Activated B cell treated with CpG ODN at 0.5 μM for 24 hours (primary cell): ENCODE measurements at places on chromosomes 7 and 10. TPM values are rescaled to one million over a fixed set of nuclear protein-coding genes. Genes with fewer than 3 reads are reported as not detected.

- H3K4me1 ChIP-seq: peaks cover 40% of the 10 kb centered on the region
- H3K36me3 ChIP-seq: no peaks in the 10 kb centered on the region
- no peak overlapping the region for H3K4me3 ChIP-seq
- H3K27ac ChIP-seq: no peak overlapping the region
- no peak for DNase-seq
- no peaks in the 10 kb centered on the region for H3K27me3 ChIP-seq
Measured at GRCh38 chr10:70354100-70354499, 28.3 kb downstream of the LRRC20 start.

GRCh38 chr10:77456414-77456813 is 181.2 kb downstream of the KCNMA1 start:
- no peaks in the 10 kb centered on the region for H3K36me3 ChIP-seq
- peaks cover 5% of the 10 kb centered on the region for H3K4me1 ChIP-seq
- no peaks in the 10 kb centered on the region for H3K27me3 ChIP-seq

GRCh38 chr10:45373576-45374349 is at the start of gene ALOX5:
TSS of gene ALOX5 (plus strand) at chr10:45374216. CDS start at chr10:45374280, 64 bp downstream.
- peak within 1 kb of the TSS; percentile 94 for H3K4me3 ChIP-seq
- H3K4me1 ChIP-seq: peaks cover 88% of the 10 kb centered on the region
- peak; percentile 67 for DNase-seq
- H3K27ac ChIP-seq: peak within 1 kb of the TSS; percentile 93

DNA sequence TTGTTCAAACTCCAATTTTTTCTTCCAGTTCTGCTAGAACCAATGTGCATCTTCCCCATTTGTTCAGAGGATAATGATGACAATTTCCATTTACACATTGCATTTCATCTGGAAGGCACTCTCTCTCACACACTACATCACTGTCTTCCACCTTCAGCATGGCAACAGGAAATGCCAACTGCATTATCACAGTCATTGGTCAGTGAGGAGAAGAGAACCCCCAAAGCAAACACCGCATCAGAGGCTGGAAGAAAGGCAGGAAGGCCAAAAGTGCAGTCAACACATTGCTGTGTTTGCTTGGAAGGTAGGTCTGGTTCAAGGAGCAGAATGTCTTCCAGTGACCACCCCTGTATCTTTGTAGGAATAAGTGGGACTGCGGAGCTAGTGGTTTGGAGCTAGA is 192.2 kb upstream of the RHOBTB1 start:
- H3K36me3 ChIP-seq: no peaks in the 10 kb centered on the region
- no peak for DNase-seq
- no peak overlapping the region for H3K4me3 ChIP-seq
- H3K4me1 ChIP-seq: peaks cover 45% of the 10 kb centered on the region
- H3K27me3 ChIP-seq: peaks cover 2% of the 10 kb centered on the region

GRCh38 chr7:108073305-108074070 is 56.7 kb downstream of the LAMB4 start:
- no peak for DNase-seq
- H3K27me3 ChIP-seq: peaks cover 8% of the 10 kb centered on the region
- no peak overlapping the region for H3K4me3 ChIP-seq
- no peaks in the 10 kb centered on the region for H3K4me1 ChIP-seq
- H3K36me3 ChIP-seq: no peaks in the 10 kb centered on the region

DNA sequence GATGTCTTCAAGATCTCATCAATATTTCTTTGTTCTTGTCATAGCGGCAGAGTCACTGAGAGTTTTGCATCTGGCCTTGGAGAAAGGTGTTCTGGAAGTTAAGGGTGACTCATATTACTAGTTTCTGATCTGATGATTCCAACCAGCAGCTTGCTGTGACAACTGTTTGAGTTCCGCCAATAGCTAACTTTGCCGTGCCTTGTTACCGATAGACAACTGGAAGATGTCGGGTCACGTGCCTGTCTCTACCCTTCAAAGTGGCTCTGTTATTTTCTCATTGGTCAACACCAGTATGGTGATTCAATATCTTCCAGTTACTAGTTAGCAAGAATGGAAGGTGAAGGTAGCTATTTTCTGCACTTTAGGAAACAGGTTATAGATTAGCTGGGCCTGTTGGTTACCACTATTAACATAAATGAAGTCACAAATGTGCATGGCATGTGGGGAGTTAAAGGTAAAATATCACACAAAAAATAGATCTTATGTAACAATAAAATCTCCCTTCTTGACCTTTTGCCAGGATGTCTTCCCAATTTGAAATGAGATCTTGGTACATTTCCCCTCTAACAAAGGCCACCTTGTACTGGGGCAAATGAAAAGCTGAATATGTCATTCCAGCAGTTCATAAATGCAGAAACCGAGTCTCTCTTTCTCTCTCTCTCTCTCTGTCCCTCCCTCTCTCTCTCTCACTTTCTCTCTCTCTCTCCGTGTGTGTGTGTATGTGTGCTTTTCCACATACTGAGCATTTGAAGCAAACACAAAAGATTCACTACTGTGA is 2.6 kb upstream of the MGAM2 start:
- no peaks in the 10 kb centered on the region for H3K36me3 ChIP-seq
- peaks cover 2% of the 10 kb centered on the region for H3K4me1 ChIP-seq
- no peak overlapping the region for H3K4me3 ChIP-seq
- no peaks in the 10 kb centered on the region for H3K27me3 ChIP-seq
- DNase-seq: no peak

DNA sequence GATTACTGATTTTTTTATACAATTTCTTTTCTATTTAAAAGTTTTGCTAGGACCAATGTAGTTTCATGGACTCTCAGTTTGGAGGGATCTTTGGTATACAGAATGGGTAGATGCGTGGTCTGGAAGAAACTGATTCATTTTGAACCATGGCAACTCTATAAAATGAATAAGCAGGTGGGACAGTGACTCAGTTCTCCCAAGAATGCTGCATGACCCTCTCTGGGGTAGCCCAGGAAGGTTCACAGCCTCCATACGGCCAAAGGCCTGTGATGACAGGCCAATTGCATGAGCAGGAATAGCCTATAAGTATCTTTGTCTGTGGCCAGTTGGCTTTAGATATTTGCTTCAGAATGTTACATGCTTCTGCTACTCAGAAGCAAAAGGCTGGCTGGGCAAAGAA is 113.3 kb upstream of the RSU1 start:
- no peaks in the 10 kb centered on the region for H3K27me3 ChIP-seq
- H3K4me1 ChIP-seq: no peaks in the 10 kb centered on the region
- no peak for DNase-seq
- H3K36me3 ChIP-seq: no peaks in the 10 kb centered on the region

GRCh38 chr7:117399820-117400422 is 27.4 kb downstream of the ASZ1 start:
- H3K36me3 ChIP-seq: no peaks in the 10 kb centered on the region
- H3K27ac ChIP-seq: no peak overlapping the region
- no peak for DNase-seq
- H3K4me1 ChIP-seq: no peaks in the 10 kb centered on the region

DNA sequence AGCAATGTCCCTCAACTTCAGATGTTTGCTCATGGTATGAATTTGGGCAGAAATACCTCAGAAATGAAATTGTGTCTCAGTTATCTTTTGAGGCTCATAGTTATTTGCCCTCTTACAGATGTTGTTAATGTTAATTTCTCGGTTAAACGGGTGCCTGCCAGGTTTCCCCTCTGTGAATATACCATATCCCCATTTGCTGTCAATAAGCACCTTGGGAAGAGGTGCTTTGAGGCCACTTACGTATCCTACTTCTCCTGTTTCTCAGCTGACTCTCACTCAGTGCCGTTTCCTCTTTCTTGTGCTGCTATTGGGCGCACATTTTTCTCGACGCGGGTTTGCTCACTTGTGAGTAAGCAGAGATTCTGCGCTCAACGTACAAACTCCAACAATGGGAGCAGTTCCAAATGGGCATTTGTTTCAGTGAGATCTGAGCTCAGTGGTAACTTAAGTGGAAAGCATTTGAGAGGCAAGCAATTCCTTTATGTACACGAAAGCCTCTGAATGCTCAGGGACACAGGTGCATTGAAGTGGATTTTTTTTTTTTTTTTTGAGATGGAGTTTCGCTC is 34.8 kb upstream of the JAKMIP3 start:
- no peaks in the 10 kb centered on the region for H3K36me3 ChIP-seq
- no peaks in the 10 kb centered on the region for H3K4me1 ChIP-seq
- no peak for DNase-seq
- H3K27me3 ChIP-seq: peaks cover 56% of the 10 kb centered on the region
- H3K27ac ChIP-seq: no peak overlapping the region

DNA sequence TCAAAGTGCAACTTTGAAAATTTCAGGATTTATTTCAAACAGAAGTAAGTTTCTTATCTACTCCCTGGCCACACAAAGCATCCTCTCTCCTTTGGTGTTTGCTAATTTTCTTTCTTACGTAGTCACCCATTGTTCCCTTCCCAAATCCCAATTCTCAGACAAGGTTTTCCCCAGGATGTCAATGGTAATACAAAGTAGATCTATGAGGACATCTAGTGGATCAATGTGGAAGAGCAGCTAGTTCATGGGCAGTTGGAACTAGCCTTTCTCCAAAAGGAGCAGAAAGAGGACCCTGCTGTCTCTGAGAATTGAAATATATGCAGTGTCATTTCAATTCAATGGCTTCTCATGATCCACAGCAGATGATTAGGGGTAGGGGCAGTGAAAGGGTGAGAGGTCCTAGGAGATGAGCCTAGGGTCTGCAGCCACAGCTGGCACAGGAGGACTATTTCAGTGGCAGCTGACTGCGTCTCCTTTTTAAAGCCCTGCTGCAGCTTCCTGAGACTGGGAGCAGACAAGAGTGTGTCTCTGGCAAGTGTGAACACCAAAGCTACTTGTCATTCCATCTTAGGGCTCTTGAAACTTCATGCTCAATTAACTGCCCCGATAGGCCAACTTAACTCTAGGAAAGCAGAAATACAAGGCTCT is 632.6 kb downstream of the KCNMA1 start:
- H3K27me3 ChIP-seq: no peaks in the 10 kb centered on the region
- no peak for DNase-seq
- no peak overlapping the region for H3K4me3 ChIP-seq
- H3K4me1 ChIP-seq: peaks cover 19% of the 10 kb centered on the region
- no peak overlapping the region for H3K27ac ChIP-seq

GRCh38 chr7:65239707-65240352 is 133.8 kb upstream of the ZNF92 start:
- H3K36me3 ChIP-seq: no peaks in the 10 kb centered on the region
- no peaks in the 10 kb centered on the region for H3K4me1 ChIP-seq
- peaks cover 18% of the 10 kb centered on the region for H3K27me3 ChIP-seq
- DNase-seq: no peak
- H3K4me3 ChIP-seq: peak overlapping the region; percentile 28

GRCh38 chr7:96253441-96253840 is 68.5 kb downstream of the SLC25A13 start:
- no peak for DNase-seq
- no peaks in the 10 kb centered on the region for H3K27me3 ChIP-seq
- peaks cover 26% of the 10 kb centered on the region for H3K36me3 ChIP-seq
- H3K4me1 ChIP-seq: peaks cover 10% of the 10 kb centered on the region

GRCh38 chr10:29861811-29862505 is 197.4 kb downstream of the JCAD start:
- no peak overlapping the region for H3K4me3 ChIP-seq
- DNase-seq: no peak
- no peaks in the 10 kb centered on the region for H3K36me3 ChIP-seq

- H3K27ac ChIP-seq: peak within 1 kb of the TSS; percentile 96
- peaks cover 20% of the 10 kb centered on the region for H3K36me3 ChIP-seq
- no peaks in the 10 kb centered on the region for H3K27me3 ChIP-seq
- DNase-seq: peak; percentile 65
- H3K4me3 ChIP-seq: peak within 1 kb of the TSS; percentile 93
- H3K4me1 ChIP-seq: peaks cover 52% of the 10 kb centered on the region
Measured at GRCh38 chr10:26437637-26438461, at the start of gene APBB1IP. TSS of gene APBB1IP (plus strand) at chr10:26438341. CDS start at chr10:26492327, 53,986 bp downstream.

DNA sequence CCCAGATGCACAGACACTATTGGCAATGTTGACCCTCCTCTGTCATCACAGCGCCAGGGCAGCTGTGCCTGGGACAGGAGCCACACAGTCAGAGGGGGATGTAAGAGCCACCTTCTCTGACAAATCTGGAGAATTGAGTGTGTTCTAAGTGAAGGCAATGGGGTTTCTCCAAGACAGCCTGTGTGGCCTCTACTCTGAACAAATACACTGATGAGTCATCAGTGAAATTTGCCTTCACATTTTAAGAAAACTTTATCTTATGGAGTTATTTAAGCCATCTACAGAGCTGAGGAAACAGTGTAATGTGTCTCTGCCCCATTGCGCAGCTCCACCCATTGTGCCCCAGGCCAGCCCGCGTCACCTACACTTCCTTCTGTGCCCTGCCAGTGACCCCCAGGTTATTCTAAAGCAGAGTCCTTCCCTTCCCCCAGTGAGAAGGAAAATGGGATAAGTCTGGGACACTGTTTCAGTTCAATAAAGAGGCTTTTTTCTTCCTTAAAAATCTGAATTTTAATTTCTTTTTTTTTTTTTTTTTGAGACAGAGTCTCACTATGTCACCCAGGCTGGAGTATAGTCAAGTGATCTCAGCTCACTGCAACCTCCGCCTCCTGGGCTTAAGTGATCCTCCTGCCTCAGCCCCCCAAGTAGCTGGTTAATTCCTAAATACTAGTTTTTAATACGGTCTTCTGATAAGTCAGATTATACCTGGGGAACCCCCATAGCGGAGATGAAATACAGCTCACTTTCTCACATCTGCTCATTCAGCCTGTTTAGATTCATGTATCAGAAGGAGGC is 21.8 kb downstream of the AKR1E2 start:
- no peaks in the 10 kb centered on the region for H3K36me3 ChIP-seq
- H3K27ac ChIP-seq: no peak overlapping the region
- no peaks in the 10 kb centered on the region for H3K27me3 ChIP-seq
- H3K4me3 ChIP-seq: no peak overlapping the region
- DNase-seq: no peak

DNA sequence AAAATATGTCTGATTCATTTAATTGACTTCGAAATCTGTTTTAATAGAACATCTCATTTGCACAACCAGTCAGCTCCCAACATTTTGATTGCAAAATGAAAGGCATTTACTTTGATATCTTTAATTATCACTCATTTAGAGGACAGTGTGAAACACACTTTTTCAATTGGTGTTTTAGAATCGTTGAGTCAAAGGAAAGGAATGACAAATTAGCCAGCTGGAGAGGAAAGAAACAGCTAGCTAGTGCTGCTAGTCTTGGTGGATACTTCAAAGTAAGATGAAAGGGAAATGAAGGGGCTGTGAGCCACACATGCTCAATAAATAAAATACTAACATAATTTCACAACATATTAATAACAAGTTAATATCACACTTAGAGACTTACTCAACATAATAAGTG is 570.2 kb downstream of the PHTF2 start:
- H3K27ac ChIP-seq: no peak overlapping the region
- H3K4me3 ChIP-seq: no peak overlapping the region
- no peak for DNase-seq
- H3K36me3 ChIP-seq: no peaks in the 10 kb centered on the region

GRCh38 chr7:16695621-16696237 is 49.7 kb downstream of the BZW2 start:
- H3K36me3 ChIP-seq: peaks cover 86% of the 10 kb centered on the region
- no peaks in the 10 kb centered on the region for H3K27me3 ChIP-seq
- DNase-seq: no peak

- H3K27me3 ChIP-seq: no peaks in the 10 kb centered on the region
- H3K27ac ChIP-seq: no peak overlapping the region
- DNase-seq: no peak
Measured at GRCh38 chr7:111394891-111395290, 167.4 kb downstream of the IMMP2L start.

GRCh38 chr7:155466142-155466813 is 8.3 kb downstream of the EN2 start:
- H3K27ac ChIP-seq: no peak overlapping the region
- peak overlapping the region; percentile 44 for H3K4me3 ChIP-seq
- peaks cover 24% of the 10 kb centered on the region for H3K4me1 ChIP-seq
- peaks cover 75% of the 10 kb centered on the region for H3K27me3 ChIP-seq
- no peaks in the 10 kb centered on the region for H3K36me3 ChIP-seq
- DNase-seq: no peak

UPP1 gene
- total RNA-seq: 3.3 and 3.5 TPM in 2 replicates

CSTF2T gene
- total RNA-seq: 39.3 and 40.8 TPM in 2 replicates

CDK14 gene
- total RNA-seq: 130 and 140 TPM in 2 replicates

GUSB gene
- total RNA-seq: 33.6 and 40.8 TPM in 2 replicates

PTF1A gene
- total RNA-seq: not detected in 2 replicates

ADK gene
- 46.1 and 47.5 TPM in 2 replicates for total RNA-seq

AGAP3 gene
- total RNA-seq: 6.5 and 7.4 TPM in 2 replicates
